ENCODE measurements at places on chromosomes 16 and 17. TPM values are rescaled to one million over a fixed set of nuclear protein-coding genes. Genes with fewer than 3 reads are reported as not detected.

LDHD gene
- total RNA-seq = 1.8 TPM

NOD2 gene
- under 0.01 TPM for total RNA-seq

SYT17 gene
- total RNA-seq = 0.05 TPM

TM4SF5 gene
- not detected for total RNA-seq

KRT14 gene
- total RNA-seq = 0.46 TPM

ACSM5 gene
- total RNA-seq = not detected

SOST gene
- not detected for total RNA-seq

Data from smooth muscle cell of the umbilical artery (primary cell).